ENCODE measurements at places on chromosomes 11 and 22.

DNA sequence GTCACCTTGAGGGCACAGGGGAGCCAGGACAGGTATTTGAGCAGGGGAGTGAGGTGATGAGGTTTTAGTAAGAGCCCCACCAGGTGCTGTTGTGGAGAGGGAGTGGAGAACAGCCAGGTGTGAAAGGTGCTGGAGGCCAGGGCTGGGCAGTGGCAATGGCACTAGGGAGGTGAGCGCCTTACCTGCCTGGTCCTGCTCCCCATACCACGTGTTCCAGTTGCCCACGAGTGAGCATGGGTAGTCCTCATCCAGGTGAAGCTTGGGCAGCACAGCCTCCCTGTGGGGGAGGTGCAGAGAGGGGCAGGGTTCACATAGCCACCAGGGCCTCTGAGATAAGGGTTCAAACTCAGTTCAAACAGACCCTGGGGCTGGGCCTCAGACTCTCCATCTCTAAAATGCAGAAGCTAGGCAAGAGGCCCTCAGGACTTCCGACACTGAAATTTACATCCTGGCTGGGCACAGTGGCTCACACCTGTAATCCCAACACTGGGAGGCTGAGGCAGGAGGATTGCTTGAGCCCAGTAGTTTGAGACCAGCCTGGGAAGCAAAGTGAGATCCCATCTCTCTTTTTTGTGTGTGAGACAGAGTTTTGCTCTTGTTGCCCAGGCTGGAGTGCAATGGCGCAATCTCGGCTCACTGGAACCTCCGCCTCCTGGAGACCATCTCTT, 11.8 kb downstream of the NIPSNAP1 start:
- DNase-seq, result no peak

- no peak for DNase-seq
Measured at GRCh38 chr22:43185860-43186261, 1.1 kb downstream of the TTLL12 start.

- no peak for DNase-seq
Measured at GRCh38 chr22:38284042-38284402, 11.2 kb upstream of the TMEM184B start.

GRCh38 chr11:94563176-94563847, 3.9 kb upstream of the PIWIL4 start:
- DNase-seq, result no peak

DNA sequence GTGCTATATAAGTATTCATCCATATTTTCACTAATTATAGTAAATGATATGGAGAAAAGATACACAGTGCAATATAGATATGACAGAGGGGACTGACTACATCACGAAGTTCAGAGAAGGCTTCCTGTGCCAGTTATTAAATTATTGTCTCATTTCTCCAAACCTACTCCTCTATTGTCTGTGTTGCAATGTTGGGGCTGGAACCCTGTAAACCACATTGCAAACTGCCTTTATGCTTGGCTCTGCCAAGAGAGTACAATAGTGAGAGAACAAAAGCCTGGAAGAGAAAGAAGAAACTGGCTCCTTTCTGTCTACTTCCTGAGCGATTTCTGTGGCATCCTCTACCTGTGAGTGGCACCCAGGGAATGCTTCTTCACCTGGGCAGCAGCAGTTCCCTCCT, 46.4 kb downstream of the ME3 start:
- DNase-seq, result no peak

DNA sequence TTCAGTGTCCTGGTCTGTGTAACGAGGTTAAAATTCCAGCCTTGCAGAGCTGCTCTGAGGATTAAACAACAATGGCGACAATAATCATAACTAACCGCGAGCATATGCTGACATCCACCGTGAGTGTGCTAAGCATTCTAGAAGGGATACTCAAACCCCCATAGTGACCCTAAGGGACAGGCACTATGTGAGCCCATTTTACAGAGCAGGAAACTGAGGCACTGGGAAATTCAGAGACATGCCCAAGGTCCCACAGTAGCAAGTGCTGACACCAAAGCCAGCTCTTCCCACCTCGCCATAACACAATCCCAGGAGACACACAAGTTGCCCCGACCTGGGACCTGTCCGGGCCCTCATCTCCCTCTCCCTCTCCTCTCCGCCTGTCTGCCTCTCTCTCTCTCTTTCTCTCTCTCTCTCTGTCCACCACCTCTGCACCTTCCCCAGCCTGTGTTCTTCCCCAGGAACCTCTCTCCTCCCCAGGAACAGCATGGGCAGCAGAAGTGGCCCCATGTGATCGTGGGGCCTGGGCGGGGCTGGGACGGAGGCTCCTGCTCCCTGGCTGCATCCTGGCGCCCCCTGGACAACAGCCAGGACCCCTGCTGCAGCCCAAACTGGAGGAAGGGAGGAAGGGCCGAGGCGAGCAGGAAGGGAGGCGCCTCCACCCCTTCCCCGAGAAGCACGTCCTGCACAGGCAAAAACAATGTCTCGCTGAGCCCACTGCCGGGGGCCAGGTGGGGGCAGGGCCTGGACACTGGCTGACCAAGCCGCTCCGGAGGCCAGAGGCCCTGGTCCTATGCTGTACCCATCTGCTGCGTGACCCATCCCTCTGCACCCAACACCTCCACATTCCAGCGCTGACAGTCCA, 14.8 kb upstream of the MFNG start:
- DNase-seq, result no peak

DNA sequence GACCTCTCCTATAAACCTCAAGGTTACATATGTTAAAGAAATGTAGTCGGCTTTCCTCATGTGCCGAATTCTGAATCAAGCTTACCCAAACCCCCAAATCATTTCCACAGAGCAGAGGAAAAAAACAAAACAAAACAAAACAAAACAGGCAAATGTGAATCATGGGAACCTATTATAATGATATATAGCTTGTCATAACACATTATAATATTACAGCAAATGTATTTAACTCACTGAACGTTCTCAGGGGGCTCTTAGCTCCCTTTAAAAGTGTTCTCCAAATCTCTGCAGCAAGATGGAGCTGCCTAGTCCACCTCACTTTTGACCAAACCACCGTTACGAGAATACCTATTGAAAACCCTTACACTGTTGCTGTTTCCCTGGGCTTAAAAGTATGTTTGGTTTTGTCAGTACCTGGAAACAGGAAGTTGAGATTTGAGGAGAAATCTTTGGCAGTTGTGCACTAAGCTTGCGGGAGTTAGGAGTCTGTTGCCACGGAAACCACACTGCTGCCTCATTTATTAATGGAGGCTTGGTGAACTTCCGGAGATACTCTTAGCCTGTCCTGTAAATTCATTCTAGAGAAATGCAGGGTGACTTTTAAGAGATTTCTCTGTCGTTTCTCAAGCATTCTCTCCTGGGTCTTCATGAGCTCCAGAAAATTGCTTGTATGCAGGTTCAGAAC, 167.0 kb upstream of the RASSF10 start:
- DNase-seq, result peak; percentile 88

DNA sequence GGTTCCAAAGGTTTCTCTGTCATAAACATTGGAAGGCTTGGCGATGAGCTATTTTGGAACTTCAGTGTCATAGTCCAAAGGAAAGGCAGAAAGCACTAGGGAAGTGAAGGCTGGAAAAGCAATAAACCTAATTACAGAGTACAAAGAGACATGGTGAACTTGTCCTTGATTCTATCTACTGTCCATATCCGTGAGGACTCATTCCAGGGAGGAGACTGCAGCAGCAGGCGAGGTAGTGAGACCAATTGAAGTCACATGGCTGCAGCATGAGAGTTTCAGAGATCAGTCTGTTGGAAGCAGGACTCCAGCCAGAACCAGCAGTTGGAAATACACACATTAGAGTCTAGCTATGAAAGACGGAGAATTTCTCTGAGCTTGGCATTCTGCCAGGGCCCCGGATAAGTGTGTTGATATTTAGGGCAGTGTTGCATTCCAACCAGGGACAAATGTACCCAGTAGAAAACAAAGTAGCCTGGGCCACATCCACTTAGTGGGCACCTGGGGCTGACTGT, 54.1 kb upstream of the ARHGAP42 start:
- no peak for DNase-seq

DNA sequence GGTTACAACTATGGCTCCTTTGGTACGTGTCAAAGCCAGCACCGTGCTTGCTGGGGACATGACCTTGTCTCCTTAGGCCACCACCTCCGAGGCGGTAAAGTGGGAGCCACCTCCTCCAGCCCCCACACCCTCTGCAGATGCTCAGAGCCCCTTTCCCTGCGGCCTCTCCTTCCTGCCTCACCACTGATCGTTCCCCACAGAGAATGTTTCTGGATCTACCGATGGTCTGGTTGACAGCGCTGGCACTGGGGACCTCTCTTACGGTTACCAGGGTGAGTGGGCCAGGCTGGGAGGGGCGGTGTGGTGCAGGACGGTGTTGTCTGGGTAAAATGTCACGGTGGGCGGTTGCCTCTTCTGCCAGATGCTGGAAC, 8.9 kb downstream of the SIDT2 start:
- DNase-seq, result no peak

- no peak for DNase-seq
Measured at GRCh38 chr11:11230087-11230486, 123.0 kb downstream of the CSNK2A3 start.

- no peak for DNase-seq
Measured at GRCh38 chr22:17578136-17578754, 14.9 kb downstream of the SLC25A18 start.

- DNase-seq, result no peak
Measured at GRCh38 chr11:113240389-113240788, 74.0 kb upstream of the TTC12 start.

DNA sequence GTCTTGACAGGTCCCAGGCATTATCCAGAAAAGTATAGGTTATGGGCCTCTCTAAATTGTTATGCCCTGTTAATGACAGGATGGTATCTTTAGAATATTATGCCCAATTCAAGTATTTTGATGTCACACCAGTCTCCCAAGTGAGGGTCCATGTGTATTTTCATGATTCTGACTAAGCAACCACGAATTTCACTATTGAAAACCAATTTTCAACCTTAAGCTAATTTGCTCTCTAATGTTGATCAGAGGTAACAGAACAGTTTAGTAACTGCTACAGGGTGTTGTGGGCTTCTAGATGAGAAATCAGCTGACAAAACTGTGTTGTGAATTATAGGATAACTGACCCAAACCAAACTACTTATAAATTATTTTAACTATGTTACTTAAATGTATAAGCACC, 48.0 kb upstream of the SORL1-AS1 start:
- DNase-seq, result no peak

DNA sequence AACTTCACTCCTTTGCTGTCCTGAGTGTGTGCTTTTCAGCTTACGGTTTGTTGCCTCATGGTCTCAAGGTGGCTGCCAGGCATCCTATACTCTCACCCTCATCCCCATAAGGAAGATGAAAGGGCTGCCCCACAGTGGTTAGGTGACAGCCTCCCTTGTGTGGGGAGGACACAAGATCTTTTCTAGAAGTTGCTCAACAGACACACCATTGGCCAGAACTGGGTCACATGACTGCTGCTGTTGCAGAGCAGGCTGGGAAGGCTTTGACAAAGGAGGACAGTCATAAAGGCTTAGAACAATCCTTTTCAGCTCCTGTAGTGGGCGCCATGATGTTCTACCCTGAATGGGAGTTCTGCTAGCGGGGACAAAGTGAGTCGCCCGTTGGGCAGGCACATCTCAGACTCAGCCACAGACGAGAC, 69.7 kb upstream of the RASD2 start:
- no peak for DNase-seq

- DNase-seq, result no peak
Measured at GRCh38 chr11:128772814-128773213, 78.9 kb downstream of the FLI1 start.

GRCh38 chr11:103888541-103888951, 147.9 kb upstream of the DDI1 start:
- no peak for DNase-seq
